PC-3 (cell line): ENCODE measurements at places on chromosomes 12 and 14. TPM values are rescaled to one million over a fixed set of nuclear protein-coding genes. Genes with fewer than 3 reads are reported as not detected.

CD163L1 gene
- total RNA-seq = 0.35 and 0.66 TPM in 2 replicates

- no peak overlapping the region for H3K27ac ChIP-seq
- H3K27me3 ChIP-seq = no peaks in the 10 kb centered on the region
- peaks cover 5% of the 10 kb centered on the region; the same call in 1 of the 2 replicates for H3K36me3 ChIP-seq
- no peak overlapping the region for H3K4me3 ChIP-seq
Observed at GRCh38 chr14:71466946-71467345, 465.3 kb upstream of the RGS6 start.

PGF gene
- total RNA-seq = 0.26 and 1.5 TPM in 2 replicates

DNA sequence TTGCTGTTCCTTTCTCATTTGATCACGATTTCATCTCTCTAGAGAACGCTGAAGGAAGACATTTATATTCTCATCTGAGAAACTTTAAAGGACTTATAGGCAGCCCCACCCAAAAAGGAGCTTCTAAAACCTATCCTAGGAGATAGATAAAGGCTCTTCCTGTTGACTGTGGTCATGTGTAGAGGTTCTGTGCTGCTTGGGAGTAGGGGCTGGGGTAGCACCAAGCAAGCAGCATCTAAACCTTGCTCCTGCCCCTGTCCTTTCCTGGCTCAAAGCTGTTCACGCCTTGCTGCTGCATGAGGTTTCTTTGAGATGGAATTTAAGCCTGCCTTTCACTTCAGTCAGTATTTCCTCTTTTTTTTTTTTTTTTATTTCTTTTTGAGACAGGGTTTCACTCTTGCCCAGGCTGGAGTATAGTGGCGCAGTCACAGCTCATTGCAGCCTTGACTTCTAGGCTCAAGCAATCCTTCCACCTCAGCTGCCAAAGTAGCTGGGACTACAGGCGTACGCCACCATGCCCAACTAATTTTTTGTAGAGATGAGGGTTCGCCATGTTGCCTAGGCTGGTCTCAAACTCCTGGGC is 41.4 kb downstream of the RAB35 start:
- H3K36me3 ChIP-seq = no peaks in the 10 kb centered on the region
- no peak for DNase-seq
- H3K27ac ChIP-seq = no peak overlapping the region
- H3K4me1 ChIP-seq = peaks cover 20% of the 10 kb centered on the region
- H3K27me3 ChIP-seq = no peaks in the 10 kb centered on the region

HSPB8 gene
- total RNA-seq = 8.4 and 11.4 TPM in 2 replicates

- no peak overlapping the region for H3K4me3 ChIP-seq
- no peaks in the 10 kb centered on the region for H3K27me3 ChIP-seq
- peak; percentile 51 for DNase-seq
- no peaks in the 10 kb centered on the region for H3K36me3 ChIP-seq
Observed at GRCh38 chr12:65004270-65004669, 116.8 kb downstream of the WIF1 start.

GRCh38 chr14:82805892-82806825 is 1272.5 kb upstream of the SEL1L start:
- no peak for DNase-seq
- no peak overlapping the region for H3K27ac ChIP-seq
- no peak overlapping the region for H3K4me3 ChIP-seq
- no peaks in the 10 kb centered on the region for H3K36me3 ChIP-seq
- no peaks in the 10 kb centered on the region for H3K4me1 ChIP-seq

ITGB7 gene
- 1.9 and 3.4 TPM in 2 replicates for total RNA-seq

DNA sequence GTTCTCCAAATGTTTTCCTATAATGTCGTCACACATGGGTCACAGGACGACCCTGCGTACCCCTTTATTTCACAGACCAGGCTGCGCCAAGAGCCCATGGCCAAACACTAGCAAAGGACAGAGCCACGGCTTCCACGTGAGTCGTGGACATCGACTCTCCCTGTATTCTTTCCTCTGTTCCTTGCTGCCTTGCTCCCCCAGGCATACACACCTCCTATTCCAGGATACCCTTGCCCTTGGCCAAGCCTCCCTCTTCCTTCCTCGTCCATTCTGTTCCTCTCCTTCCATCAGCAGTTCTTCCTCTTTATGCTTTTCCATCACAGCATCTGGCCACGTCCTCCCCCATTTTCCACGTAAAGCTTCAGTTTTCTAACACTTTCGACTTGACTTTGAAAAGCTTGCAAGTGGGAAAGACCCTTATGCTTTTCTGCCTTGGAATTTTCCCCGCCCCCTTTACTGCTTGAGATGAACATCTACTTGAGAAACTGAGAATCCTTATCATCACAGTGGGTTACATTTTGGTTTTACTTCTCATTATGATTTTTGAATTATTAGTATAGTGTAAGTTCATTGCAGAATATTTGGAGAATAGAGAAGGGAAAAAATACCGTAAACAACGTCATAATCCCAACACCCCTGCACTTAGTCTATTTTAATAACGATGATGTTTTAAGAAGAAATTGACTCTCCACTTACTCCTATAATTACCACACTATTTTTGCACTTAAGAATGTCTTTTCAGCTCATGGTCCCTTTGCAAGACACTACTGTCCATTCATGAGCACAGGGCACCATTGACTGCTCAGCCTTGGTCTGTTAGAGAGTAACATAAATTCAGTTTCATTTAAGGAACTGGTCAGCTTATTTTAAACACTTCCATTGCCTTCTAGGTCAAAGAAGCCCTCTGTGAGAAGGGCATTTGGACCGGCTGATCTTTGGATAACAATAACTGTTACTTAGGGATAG is 15.8 kb upstream of the NINJ2 start:
- H3K4me3 ChIP-seq = no peak overlapping the region
- H3K27ac ChIP-seq = no peak overlapping the region
- no peaks in the 10 kb centered on the region for H3K36me3 ChIP-seq

DNA sequence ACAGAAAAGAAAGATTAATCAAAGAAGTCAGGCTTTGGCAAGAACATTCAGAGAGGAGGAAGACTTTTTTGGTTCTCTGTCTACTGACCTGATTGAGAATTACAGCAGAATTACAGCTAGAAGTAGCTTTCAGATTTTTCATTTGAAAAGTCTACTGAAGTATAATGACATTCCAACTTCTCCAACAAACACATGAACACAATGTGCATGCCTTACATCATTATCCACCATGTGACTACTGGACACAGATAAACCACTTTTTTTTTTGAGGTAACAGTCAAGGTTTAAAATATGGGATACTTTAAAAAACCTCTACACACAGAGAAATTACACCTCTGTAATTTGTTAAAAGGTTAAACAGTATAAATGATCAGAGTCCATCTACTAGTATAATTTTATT is 12.3 kb downstream of the BTBD7 start:
- H3K4me1 ChIP-seq = peaks cover 19% of the 10 kb centered on the region
- DNase-seq = no peak
- H3K27me3 ChIP-seq = no peaks in the 10 kb centered on the region
- H3K27ac ChIP-seq = no peak overlapping the region
- peaks cover 15% of the 10 kb centered on the region for H3K36me3 ChIP-seq

SPIC gene
- total RNA-seq = not detected in 2 replicates

OR4M1 gene
- not detected in 2 replicates for total RNA-seq

DNA sequence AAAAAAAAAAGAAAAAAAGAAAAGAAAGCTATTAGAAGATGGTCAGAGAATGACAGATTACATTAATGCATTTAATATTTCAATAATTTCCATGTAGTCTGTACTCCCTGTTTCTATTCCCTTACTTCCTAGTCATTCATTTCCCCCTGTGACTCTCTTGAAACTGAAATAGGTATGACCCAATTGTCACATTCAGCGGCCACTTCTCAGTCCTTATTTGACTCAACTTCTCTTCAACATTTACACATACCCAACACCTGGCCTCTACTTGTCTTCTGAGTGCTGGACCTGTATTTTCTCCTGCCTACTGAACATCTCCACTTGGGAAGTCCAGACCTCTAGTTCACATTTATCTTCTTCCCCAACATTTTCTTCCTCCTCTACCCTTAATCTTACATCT is 7.2 kb downstream of the EEA1 start:
- H3K27ac ChIP-seq = no peak overlapping the region
- H3K27me3 ChIP-seq = no peaks in the 10 kb centered on the region
- DNase-seq = no peak
- H3K4me3 ChIP-seq = no peak overlapping the region
- peaks cover 5% of the 10 kb centered on the region for H3K4me1 ChIP-seq
- no peaks in the 10 kb centered on the region for H3K36me3 ChIP-seq

- no peak overlapping the region for H3K27ac ChIP-seq
- H3K4me3 ChIP-seq = no peak overlapping the region
- H3K36me3 ChIP-seq = 0 out of 2 replicates have a peak, but pooled peaks cover 4% of the 10 kb centered on the region
- no peak for DNase-seq
- H3K4me1 ChIP-seq = no peaks in the 10 kb centered on the region
Observed at GRCh38 chr14:99440278-99440677, 40.4 kb downstream of the SETD3 start.

DNA sequence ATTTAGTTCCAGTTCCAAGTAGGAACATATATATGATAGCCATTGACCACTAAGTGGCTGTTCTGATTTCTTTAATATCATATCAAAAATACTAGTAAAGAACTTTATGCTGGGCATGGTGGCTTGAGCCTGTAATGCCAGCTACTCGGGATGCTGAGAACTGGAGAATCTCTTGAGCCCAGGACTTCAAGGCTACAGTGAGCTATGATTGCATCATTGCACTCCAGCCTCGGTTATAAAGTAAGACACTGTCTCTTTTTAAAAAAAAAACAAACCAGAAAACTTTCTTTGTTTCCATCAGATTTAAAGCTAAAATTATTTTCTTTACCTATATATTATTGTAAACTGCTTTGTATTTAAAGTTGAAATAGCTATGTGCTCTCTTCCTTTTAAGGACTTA is 127.0 kb downstream of the SCAF11 start:
- no peak for DNase-seq
- H3K4me3 ChIP-seq = no peak overlapping the region
- no peaks in the 10 kb centered on the region for H3K27me3 ChIP-seq

ZNF605 gene
- 5.9 and 8.6 TPM in 2 replicates for total RNA-seq

JDP2 gene
- total RNA-seq = 5.8 and 8.2 TPM in 2 replicates

DNA sequence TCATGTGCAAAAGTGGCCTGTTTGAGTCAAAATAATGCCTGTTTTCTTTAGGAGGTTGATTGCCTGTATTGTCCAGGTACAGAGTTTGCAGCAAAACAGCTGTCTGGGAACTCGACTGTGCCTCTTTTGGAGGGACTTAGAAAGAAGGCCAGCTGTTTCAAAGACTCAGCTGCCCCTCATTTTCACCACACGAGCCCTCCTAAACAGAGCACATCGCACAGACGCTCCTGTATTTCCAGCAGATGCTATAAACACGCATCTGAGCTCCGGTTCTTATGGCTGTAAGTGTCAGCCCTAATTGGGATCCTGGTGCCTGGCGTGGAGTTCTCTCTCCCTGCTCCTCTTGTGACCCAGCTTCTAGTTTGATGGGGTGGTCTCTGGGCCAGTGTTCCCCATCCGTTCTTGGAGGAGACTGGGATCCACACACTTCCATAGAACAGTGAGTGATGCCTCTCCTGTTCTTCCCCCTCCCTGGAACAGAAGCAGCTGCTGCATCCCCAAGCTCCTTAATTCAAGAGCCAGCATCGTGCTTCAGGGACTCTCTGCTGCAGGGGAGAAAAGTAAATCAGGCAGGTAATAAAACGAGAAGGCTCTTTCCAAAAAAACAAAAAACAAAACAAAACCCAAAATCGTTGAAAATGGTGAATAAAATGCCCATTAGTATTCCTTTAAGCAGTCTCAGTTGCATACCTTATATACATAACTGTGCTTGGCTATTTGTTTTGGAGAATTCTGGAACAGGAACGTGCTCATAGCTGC is 269.0 kb downstream of the SLC15A4 start:
- no peaks in the 10 kb centered on the region for H3K4me1 ChIP-seq
- H3K27ac ChIP-seq = no peak overlapping the region
- peaks cover 59% of the 10 kb centered on the region for H3K27me3 ChIP-seq

GRCh38 chr12:102753802-102754201 is 163.2 kb downstream of the PAH start:
- H3K27ac ChIP-seq = no peak overlapping the region
- H3K4me1 ChIP-seq = no peaks in the 10 kb centered on the region
- DNase-seq = no peak
- no peaks in the 10 kb centered on the region for H3K36me3 ChIP-seq
- no peak overlapping the region for H3K4me3 ChIP-seq
- peaks cover 6% of the 10 kb centered on the region; the same call in 1 of the 2 replicates for H3K27me3 ChIP-seq

SETD1B gene
- total RNA-seq = 7.5 and 13.0 TPM in 2 replicates

GRCh38 chr14:50846226-50846880 is 15.4 kb upstream of the NIN start:
- H3K36me3 ChIP-seq = no peaks in the 10 kb centered on the region
- H3K4me1 ChIP-seq = no peaks in the 10 kb centered on the region
- H3K27me3 ChIP-seq = no peaks in the 10 kb centered on the region
- H3K27ac ChIP-seq = no peak overlapping the region

TOMM20L gene
- not detected in 2 replicates for total RNA-seq

- no peaks in the 10 kb centered on the region for H3K27me3 ChIP-seq
- no peak overlapping the region for H3K27ac ChIP-seq
- DNase-seq = no peak
- no peaks in the 10 kb centered on the region for H3K4me1 ChIP-seq
- no peak overlapping the region for H3K4me3 ChIP-seq
Observed at GRCh38 chr14:97902630-97903029, 1105.4 kb downstream of the VRK1 start.

DDN gene
- total RNA-seq = 3.5 and 5.6 TPM in 2 replicates

DNA sequence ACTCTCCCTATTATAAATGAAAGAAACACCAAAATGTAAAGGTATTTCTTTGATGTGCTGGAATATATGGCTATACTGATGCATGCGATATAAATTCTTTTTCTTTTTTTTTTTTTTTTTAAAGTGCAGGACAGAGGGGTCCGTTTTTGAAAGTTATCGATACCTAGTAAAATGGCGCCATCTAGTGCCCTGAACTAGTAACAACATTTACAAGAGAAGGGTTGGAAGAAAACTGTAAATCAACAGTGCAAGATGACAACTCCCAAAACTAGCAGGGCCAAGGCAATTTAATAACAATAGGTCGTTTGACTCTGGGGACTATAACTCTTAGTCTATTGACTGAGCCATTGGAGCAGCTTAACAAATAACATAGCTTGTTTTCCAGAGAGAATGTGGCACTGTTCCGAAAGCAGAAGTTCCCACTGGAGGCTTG is 137.7 kb downstream of the SPTSSA start:
- H3K27ac ChIP-seq = no peak overlapping the region
- peak; percentile 67 for DNase-seq
- H3K27me3 ChIP-seq = peaks cover 11% of the 10 kb centered on the region; the same call in 1 of the 2 replicates
- no peaks in the 10 kb centered on the region for H3K36me3 ChIP-seq

ITFG2 gene
- 12.8 and 13.8 TPM in 2 replicates for total RNA-seq

DNA sequence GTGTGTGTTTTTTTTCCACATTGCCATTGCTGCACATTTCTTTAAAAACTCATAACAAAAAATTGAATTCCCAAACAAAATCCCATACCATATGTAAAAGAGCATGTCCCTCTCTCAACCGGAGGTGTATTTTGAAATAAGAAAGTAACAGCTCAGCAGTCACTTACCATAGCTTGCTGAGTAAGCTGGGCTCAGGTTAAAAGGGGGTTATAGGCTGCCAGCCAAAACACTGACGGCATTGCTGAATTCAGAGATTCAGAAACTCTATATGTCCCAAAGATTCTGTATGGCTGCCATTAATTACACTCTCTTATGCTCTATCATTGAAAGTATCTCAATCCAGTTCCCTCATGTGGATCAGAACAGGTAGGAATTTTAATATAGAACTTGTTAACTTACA is 276.0 kb downstream of the FOXG1 start:
- no peak overlapping the region for H3K27ac ChIP-seq
- no peak for DNase-seq
- no peaks in the 10 kb centered on the region for H3K4me1 ChIP-seq
- no peak overlapping the region for H3K4me3 ChIP-seq

- no peak overlapping the region for H3K27ac ChIP-seq
- no peaks in the 10 kb centered on the region for H3K27me3 ChIP-seq
- H3K4me1 ChIP-seq = peaks cover 35% of the 10 kb centered on the region
- H3K36me3 ChIP-seq = no peaks in the 10 kb centered on the region
- H3K4me3 ChIP-seq = no peak overlapping the region
Observed at GRCh38 chr12:70839544-70839943, 81.0 kb downstream of the PTPRR start.
